ENCODE measurements at places on chromosomes 5 and 9.

GRCh38 chr5:133469252-133469651 is 143.1 kb downstream of the FSTL4 start:
- no peaks in the 10 kb centered on the region for H3K4me1 ChIP-seq
- no peaks in the 10 kb centered on the region for H3K36me3 ChIP-seq
- no peak overlapping the region for H3K4me3 ChIP-seq

DNA sequence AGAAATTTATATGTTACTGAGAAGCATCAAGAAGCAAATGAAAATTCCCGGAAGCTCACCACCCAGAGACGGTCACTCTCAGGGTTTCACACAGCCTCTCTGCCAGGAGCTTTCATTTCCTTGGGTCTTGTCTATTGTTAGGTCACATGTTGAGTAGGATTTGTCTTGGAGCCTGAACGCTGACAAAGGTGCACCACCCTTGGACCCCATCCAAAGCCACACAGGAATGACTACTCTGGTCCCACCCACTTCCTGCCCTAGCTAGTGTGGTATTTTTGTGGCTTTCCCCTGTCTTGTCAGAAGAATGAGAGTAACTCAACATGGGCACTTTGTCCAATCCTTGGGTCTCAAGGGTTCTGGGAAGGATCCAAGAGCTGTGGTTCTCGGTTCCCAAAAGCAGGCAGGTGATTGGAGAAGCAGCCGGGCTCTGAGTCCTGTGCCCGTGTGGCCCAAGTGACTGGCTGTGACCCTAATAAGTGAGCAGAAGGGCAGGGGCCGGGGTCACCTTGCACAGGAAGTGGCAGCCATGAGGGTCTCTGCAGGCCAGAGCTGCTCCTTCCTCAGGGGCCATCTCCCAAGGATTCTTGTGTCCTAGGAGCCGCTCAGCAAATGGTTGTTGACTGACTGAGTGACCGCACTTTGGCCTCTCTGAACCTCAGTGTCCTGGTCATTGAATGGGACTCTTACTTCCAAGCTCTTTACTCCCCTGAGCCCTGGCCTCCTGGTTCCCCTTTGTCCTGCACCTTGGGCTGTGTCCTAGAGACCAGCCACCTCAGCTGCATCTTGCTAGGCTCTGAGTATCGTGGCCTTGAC is 6.9 kb downstream of the FGD3 start:
- no peaks in the 10 kb centered on the region for H3K4me1 ChIP-seq
- no peaks in the 10 kb centered on the region for H3K36me3 ChIP-seq
- no peak overlapping the region for H3K4me3 ChIP-seq
- peak overlapping the region; percentile 47 for H3K27ac ChIP-seq

DNA sequence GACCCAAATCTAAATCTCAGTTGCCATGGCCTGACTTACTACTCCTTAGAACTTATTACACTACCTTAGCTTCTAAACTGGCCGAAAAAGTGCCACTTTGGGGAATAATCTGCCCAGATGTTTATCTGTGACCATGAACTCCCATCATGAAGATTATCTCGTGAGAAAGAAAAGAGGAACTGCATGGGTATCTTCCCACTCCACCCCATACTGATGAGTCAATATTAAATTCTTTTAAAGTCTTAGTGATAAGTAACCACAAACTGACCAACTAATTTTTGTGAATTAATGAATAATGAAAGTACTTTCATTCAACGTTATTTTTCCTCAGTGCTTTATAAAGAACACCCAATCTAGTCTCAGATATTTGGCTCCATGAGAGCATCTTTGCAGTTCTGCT is 493.5 kb downstream of the EBF1 start:
- H3K36me3 ChIP-seq: no peaks in the 10 kb centered on the region
- H3K4me1 ChIP-seq: no peaks in the 10 kb centered on the region
- DNase-seq: no peak
- H3K27ac ChIP-seq: no peak overlapping the region
- H3K4me3 ChIP-seq: no peak overlapping the region

DNA sequence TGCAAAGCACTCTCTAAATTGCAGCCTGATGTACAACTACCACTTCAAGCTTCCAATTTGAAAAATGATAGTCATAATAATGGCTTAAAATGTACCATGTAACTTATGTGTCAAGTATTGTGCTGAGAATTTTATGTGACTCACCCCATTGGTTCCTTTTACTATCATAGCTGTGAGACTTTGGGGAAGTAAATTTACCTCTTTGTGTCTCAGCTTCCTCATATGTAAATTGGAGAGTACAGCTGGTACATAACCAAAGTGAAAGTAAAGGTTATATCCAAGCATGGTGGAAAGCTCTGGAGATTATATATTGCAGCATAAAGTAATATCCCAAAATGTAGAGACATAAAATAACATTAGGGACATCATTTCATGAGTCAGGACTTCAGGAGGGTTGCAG is 2200.4 kb upstream of the C9orf72 start:
- H3K4me1 ChIP-seq: no peaks in the 10 kb centered on the region
- no peak overlapping the region for H3K27ac ChIP-seq
- H3K27me3 ChIP-seq: no peaks in the 10 kb centered on the region
- H3K36me3 ChIP-seq: no peaks in the 10 kb centered on the region
- DNase-seq: no peak

- no peak overlapping the region for H3K27ac ChIP-seq
- no peaks in the 10 kb centered on the region for H3K4me1 ChIP-seq
- no peaks in the 10 kb centered on the region for H3K36me3 ChIP-seq
These were observed 29.3 kb upstream of the RNF130 start for GRCh38 chr5:180100621-180101450.

- H3K27ac ChIP-seq: no peak overlapping the region
- no peak overlapping the region for H3K4me3 ChIP-seq
- DNase-seq: peak; percentile 32
- no peaks in the 10 kb centered on the region for H3K4me1 ChIP-seq
These were observed 72.9 kb downstream of the ZNF618 start for GRCh38 chr9:113948891-113949570.

- no peaks in the 10 kb centered on the region for H3K27me3 ChIP-seq
- H3K36me3 ChIP-seq: no peaks in the 10 kb centered on the region
- no peak overlapping the region for H3K27ac ChIP-seq
- H3K4me3 ChIP-seq: no peak overlapping the region
These were observed 230.3 kb upstream of the ZNF462 start for GRCh38 chr9:106632621-106633020.
